ENCODE measurements at places on chromosomes 2 and 18.
A peak's percentile ranks its signal among the peaks of the same experiment; 100 is the strongest.

GRCh38 chr2:27494944-27495554 is at the start of gene FNDC4:
Gene FNDC4 (minus strand): TSS chr2:27495200. CDS start chr2:27494679, 521 bp downstream.
- peak; percentile 48 for DNase-seq

GRCh38 chr2:8514796-8515758 is 166.8 kb upstream of the ID2 start:
- DNase-seq: no peak

GRCh38 chr2:190717764-190718651 is 69.1 kb downstream of the NAB1 start:
- DNase-seq: peak; percentile 20

- DNase-seq: peak; percentile 56
Measured at GRCh38 chr2:25548601-25549000, 124.8 kb downstream of the DTNB start.

- no peak for DNase-seq
Measured at GRCh38 chr18:34957119-34957863, 83.9 kb upstream of the MAPRE2 start.

GRCh38 chr2:190069936-190070696 is 7.6 kb upstream of the MSTN start:
- DNase-seq: peak; percentile 82
